Natural killer cell treated with Interleukin-12 subunit alpha and Interleukin-12 subunit beta and Interleukin-15 and Interleukin-18, amount 100 ng/mL, for 72 hours (primary cell): ENCODE measurements at places on chromosomes 7 and 10.

DNA sequence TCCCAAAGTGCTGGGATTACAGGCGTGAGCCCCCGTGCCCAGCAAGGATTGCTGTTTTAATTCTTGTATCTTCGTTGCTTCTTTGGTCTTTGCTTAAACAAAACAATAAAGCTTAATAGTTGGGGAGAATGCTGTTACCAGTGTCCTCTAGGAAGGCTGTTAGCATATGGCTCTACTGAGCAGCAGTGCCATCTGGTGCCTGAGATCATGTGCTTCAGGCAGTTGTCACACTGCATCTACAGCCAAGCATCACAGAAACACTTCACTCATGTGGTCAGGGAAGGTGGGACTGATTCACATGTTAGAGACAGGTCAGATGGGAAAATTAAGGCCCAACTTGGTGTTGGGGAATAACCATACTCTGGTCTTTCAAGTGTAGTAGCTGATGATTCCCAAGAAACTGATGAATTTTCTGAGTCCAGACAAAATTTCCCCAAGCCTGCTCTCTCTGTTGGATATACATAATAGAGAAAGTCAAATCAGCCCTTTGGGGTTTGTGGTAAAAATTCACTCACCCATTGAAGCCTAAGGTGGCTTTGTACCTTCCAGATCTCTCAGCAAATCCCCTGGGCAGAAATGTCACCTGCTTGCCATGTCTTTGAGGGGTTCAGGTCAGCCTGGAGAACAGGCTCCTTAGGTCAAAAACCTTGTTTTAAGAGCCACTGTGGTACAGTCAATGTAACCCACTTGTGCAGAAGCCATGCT is 28.4 kb downstream of the UBE2D4 start:
- no peak for DNase-seq

- DNase-seq = no peak
Observed at GRCh38 chr10:69570050-69570816, 3.0 kb downstream of the NEUROG3 start.

DNA sequence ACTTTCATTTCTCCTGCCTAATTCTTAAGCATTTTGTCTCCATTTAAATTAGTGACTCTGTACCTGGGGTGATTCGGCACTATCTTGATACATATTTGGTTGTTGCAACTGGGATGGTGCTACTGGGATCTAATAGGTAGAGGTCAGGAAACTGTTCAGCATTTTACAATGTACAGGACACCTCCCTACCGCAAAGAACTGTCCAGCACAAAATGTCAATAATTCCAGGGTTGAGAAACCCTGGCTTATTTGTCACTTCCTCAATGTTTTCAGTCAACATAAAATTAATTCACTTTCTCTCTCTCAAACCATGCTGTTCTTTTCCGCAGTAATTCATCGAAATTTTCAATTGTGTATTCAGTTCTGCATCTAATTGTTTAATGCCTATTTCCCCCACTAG is 151.4 kb upstream of the CALCR start:
- no peak for DNase-seq

DNA sequence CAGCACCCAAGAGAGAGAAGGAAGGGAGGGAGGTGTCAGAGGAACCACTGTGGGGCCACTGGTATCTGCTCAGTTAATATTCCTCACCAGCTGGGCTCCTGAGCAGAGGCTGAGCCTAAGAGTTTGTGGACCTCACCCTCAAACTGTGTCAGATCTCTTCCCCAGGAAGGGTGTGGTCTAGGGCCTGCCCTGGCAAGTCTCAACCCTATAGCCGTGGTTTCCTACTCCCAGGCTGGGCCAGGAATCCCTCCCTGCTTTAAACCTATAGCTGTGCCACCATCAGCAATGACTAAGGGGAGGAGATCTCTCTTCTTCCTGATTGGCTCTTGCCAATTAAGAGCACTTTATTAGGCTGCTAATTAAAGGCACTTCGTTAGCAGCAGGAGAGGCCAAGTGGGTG is 29.9 kb downstream of the POLL start:
- DNase-seq = no peak

DNA sequence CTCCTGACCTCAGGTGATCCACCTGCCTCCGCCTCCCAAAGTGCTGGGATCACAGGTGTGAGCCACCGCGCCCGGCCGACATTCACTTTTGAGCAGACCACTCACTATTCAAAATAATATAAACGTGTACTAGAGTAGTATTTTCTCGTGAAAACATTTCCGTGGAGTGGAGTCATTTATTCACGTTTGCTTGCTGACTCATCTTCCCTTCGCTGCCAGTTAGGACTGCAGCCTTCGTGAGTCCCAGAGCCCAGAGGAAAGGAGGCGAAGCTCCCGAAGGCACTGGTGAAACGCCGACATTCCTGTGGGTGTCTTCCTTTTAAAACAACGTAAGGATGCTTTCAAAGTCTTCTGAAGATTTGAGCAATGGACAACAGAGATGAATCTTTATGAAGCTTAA is 10.9 kb upstream of the INPP5A start:
- peak; percentile 44 for DNase-seq

- DNase-seq = peak; percentile 82
Observed at GRCh38 chr7:925601-926000, 28.9 kb downstream of the ADAP1 start.
